Cardiac septum (tissue), 1 donor: ENCODE measurements at places on chromosomes 3 and 15. TPM values are rescaled to one million over a fixed set of nuclear protein-coding genes. Genes with fewer than 3 reads are reported as not detected.

The TGFBR2 gene
- 66.7 TPM for total RNA-seq

The GP5 gene
- total RNA-seq, result 0.22 TPM

The IDH2 gene
- 455 TPM for total RNA-seq

The CFAP91 gene
- 0.57 TPM for total RNA-seq

The ISLR gene
- total RNA-seq, result 16.2 TPM

The TTLL13 gene
- 0.16 TPM for total RNA-seq

The FAM98B gene
- total RNA-seq, result 25.6 TPM
